ENCODE measurements at places on chromosomes 6 and 20. TPM values are rescaled to one million over a fixed set of nuclear protein-coding genes. Genes with fewer than 3 reads are reported as not detected.

GRCh38 chr6:159035891-159036290 is 8.9 kb downstream of the TAGAP start:
- DNase-seq: no peak

- no peak for DNase-seq
Measured at GRCh38 chr6:22473991-22474682, 95.2 kb upstream of the HDGFL1 start.

DNA sequence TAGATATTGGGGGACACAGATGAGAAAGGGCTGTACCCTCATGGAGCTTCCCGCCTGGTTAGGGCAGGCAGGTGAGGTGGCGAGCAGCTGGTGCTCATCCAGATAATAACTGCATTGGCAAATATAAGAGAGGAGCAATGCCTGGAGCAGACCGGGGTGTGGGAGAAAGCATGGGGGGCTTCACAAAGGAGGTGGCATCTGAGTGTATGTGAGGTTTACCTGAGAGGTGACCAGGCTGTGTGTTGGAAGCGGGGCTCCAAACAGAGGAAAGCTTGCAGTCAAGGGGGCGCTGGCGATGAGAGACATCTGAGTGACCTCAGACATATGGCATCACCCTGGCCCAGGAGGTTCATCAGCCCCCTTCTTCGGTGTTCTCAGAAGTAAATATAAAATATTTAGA is 72.1 kb upstream of the PMEPA1 start:
- DNase-seq: no peak

GJA1 gene
- 468 TPM for polyA plus RNA-seq

GABRR1 gene
- polyA plus RNA-seq: 0.63 TPM

- DNase-seq: no peak
Measured at GRCh38 chr6:67591910-67592309, 1043.2 kb upstream of the ADGRB3 start.

GRCh38 chr20:52619101-52619500 is 353.1 kb upstream of the TSHZ2 start:
- DNase-seq: no peak

GRCh38 chr6:22035690-22036089 is 261.1 kb downstream of the PRL start:
- no peak for DNase-seq

DNA sequence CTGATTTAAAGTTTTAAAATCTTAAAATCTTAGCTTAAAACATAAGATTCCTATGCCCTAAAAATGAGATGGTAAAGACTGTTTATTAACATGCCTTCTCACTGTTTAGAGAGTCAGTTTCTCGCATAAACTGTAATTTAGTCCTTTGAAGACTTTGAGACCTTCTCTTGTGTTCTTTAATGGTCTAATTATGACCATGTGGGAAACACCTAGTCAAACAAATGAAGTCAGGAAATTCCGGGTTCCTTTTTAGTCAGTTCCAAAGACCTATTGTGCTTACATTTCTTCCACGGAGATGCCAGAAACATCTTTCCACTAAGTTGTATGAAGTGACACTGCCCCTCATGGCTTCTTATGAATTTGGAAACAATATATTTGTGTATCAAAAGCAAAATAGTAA is 64.2 kb upstream of the KIF25 start:
- DNase-seq: no peak

GRCh38 chr20:44247586-44248409 is 690 bp downstream of the GDAP1L1 start:
- DNase-seq: peak; percentile 96

DBNDD2 gene
- 95.5 TPM for polyA plus RNA-seq

DNA sequence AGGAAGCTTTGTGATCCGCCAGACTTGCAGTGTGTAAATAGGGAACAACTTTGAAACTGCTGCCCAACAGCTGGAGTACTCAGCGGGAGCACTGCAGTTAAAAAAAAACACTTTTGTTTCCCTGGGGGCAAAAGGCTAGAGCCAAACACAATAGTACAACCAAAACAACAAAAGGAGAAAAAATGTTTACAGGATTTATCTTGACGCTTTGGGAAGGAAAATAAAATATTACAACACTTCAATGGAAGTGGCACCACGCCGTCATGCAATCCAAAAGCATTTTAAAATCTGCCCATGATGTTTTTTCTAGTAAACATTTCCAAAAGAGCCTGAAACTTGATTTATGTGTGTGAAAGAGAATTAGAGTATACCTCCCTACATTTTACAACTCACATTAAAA is 26.0 kb downstream of the PTPRK start:
- no peak for DNase-seq

DNA sequence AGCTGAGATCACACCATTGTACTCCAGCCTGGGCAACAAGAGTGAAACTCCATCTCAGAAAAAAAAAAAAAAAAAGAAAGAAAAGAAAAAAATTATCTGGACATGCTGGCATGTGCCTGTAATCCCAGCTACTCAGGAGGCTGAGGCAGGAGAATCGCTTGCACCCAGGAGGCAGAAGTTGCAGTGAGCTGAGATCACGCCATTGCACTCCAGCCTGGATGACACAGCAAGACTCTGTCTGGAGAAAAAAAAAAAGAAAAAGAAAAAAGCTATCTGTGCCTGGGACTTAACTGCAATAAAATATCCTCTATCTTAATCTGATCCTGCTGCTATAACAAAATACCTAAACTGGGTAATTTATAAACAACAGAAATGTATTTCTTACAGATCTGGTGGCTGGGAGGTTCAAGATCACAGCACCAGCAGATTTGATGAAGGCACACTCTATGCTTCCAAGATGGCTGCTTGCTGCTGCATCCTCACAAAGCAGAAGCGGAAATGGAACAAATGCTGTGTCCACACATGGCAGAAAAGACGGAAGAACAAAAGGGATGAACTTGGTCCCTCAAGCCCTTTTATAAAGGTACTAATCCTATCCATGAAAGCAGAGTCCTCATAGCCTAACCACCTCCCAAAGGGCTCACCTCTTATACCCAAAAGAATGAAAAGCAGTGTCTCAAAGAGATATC is 273.3 kb upstream of the JARID2 start:
- DNase-seq: no peak

GRCh38 chr6:163605385-163606097 is 191.0 kb downstream of the QKI start:
- DNase-seq: no peak

DNA sequence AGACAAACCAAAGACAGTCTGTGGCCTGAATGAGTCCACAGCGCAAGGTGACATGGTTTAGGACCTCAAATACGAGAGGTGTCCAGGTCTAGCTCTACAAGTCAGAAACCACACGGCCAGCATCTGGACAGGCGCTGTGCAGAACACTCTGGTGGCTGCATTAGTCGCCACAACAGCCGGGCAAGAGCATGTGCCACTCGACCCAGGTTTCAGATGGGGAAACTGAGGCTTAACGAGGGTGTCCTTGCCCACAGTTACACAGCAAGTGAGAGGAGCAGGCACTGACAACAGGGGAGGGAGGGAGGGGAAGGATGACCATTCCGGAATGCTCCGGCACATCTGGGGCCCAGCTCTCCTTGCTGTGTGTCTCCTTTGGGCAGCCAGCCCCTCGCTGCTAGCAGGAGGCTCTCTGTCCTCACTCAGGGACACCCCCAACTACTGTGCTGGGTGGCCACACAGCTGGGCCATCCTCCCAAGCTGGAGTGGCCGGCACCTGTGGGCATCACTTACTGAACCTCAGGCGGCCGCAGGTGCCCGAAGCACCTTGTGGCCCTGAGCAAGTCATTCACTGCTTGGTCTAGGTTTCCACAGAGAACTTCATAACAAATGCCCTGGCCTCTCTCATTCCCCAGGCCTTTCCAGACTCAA is 6.6 kb downstream of the DLL1 start:
- no peak for DNase-seq

DNA sequence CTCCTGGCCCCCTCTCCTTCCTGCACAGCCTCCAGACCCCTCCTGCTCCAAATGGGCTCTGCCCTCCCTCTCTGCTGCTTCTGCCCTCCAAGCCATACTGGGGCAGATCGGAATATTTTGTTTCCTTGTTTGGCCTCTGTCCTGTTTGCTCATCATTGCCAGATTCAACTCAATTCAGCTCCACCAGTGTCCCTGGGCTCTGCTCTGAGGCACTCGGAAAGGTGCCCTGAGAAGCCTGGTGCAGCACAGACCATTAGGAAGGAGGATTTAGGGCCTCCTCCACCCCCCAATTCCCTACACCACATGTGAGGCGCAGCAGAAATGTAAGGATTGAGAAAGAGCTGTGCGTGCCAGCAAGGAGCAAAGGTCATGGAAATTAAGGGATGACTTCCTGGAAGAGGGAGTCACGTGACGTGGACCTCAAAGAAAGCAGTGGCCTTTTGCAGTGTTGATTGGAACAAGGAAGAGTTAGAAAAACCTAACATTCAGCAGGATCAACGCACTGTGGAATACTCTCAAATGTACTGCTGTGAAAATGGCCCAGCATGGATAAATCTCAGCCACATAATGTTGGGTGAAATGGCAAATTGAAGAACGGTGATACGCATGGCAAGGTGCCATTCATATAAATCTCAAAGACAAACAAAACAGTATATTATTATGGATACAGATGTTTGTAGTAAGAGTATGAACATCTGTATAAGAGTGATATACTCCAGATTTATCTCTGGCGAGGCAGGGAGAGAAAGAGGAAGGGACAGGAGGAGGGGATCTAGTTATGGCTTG is 229.5 kb upstream of the RNF24 start:
- DNase-seq: no peak

RHAG gene
- polyA plus RNA-seq: not detected

PCSK2 gene
- polyA plus RNA-seq: 4.2 TPM

GRCh38 chr6:131629651-131630050 is 1.6 kb upstream of the MED23 start:
- DNase-seq: no peak

DNA sequence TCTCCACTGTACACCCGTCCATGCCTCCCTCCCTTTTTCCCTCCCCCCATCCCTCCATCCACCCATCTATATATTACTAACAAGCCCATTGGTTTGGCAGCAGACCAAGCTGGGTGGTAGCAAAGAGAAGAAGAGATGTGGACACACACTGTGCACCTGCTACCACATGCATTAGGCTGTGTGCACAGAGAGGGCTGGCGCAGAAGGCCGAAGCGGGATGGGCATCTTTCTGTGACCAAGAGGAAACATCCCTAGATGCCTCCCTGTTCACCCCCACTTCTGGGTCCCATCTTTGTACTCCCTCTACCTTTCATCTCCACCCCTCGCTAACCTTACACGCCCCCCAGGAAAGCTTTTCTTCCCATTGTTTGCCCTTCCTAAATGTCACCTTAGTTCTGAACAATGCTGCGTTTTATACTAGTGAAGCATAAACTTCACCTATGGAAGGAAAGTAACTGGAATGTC is 64.9 kb upstream of the AFDN start:
- DNase-seq: no peak

DNA sequence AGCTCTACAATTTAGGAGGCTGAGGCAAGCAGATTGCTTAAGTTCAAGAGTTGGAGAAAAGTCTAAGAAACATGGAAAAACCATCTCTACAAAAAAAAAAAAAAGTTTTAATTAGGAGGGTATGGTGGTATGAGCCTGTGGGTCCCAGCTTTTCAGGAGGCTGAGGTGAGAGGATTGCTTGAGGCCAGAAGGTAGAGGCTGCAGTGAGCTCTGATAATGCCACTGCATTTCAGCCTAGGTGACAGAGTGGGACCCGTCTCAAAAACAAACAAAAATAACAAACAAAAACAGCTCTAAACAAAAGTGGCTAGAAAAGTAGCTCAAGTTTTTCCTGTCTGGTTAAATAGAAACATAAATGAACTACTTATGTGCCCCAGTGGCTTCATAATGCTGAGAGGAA is 2133.6 kb upstream of the DEFB115 start:
- no peak for DNase-seq

DNA sequence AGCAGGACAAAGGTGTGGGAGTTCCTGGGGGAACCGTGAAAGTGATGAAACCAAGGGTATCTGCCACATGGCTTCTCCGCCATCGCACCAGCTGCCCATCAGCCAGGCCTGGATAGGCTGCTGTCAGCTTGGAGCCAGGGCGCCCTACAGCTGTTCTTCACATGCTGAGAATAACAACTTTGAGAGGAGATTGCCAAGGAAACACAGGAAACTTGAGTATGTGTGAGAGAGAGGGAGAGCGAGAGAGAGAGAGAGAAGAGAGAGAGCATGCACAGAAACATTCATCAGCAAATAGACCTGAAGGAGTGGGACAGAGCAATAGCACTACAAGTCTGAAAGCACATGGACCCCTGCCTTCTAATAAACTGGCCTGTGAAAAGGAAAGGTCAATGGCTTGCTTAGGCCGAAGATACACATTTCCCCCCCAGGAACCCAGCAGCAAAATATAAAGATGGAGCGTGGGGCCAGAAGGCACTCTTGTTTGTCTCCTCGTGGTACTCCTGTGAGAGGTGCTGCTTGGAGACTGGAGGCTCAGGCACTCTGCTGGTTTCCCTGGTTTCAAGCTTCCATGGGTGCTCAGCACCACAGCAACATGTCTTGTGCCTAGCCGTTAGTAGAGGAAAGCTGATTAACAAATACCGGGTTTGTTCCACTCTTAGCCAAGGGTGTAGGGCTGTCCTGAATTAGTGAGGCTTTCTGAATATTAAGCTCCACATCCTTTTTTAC is 53.0 kb downstream of the SNAP25 start:
- DNase-seq: no peak

- no peak for DNase-seq
Measured at GRCh38 chr20:36850759-36851158, 25.2 kb upstream of the TLDC2 start.

- no peak for DNase-seq
Measured at GRCh38 chr6:107466062-107466461, 6.7 kb upstream of the PDSS2 start.

GRCh38 chr20:3777381-3777715 is 3.9 kb downstream of the SPEF1 start:
- no peak for DNase-seq

GRCh38 chr6:165439928-165440554 is 130.6 kb upstream of the C6orf118 start:
- no peak for DNase-seq

- DNase-seq: no peak
Measured at GRCh38 chr6:88177961-88178464, 11.9 kb upstream of the CNR1 start.

- DNase-seq: no peak
Measured at GRCh38 chr20:10004900-10005299, 29.9 kb upstream of the ANKEF1 start.

Data from H1 (cell line).